GOT3 (cell line): ENCODE measurements at places on chromosomes 3 and 15.

GRCh38 chr3:194962056-194962455 is 276.4 kb downstream of the FAM43A start:
- DNase-seq: no peak

DNA sequence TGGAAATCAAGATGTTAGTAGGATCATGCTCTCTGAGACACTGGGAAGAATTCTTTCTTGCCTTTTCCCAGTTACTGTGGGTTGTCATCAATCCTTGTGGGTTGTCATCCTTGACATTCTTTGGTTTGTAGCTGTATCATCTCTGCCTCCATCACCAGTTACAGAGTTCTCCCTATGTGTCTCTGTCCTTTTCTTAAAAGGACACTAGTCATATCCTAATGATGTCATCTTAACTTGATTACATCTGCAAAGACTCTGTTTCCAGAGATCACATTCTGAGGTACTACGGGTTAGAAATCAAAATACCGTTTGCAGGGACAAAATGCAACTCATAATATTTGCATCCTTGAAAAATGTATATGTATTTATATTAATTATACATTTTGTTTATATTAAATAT is 500.4 kb downstream of the ZBBX start:
- no peak for DNase-seq

- no peak for DNase-seq
These were observed 4.3 kb upstream of the NPTN start for GRCh38 chr15:73637527-73637926.

DNA sequence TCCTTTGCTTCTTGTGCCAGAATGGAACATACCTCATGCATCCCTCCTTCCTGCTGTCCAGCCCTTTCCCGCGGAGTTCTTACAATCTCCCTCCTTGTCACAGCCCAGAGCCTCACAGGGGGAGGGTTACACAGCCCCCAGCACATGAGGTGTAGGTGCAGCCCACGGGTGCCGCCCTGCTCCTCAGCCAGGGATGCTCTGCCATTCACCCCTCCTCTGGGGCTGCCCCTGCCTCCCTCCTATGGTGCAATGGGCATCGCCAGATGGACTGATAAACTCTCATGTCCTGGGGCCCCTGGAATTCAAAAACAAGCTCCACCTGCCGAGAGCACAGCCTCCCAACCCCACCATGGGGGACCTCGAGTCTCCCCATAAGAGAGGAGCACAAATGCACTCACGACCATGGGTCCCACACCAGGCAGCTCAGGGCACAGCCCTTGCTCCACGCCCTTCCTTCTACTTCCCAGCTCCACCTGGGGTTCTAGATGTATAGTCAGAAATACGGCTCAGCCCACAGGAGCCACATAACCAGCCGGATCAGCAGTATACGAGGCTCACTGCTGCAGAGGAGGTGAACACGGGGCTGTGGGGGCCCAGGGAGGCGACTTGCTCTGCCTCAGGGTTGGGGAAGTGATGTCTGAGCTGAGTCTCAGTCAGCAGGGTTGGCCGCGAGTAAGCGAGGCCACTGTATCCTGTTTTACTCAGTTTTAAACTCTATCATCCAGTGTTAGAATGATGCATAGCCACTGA is 269.7 kb upstream of the LYSMD4 start:
- DNase-seq: no peak
